ENCODE measurements at places on chromosomes 12 and 14. TPM values are rescaled to one million over a fixed set of nuclear protein-coding genes. Genes with fewer than 3 reads are reported as not detected.

DNA sequence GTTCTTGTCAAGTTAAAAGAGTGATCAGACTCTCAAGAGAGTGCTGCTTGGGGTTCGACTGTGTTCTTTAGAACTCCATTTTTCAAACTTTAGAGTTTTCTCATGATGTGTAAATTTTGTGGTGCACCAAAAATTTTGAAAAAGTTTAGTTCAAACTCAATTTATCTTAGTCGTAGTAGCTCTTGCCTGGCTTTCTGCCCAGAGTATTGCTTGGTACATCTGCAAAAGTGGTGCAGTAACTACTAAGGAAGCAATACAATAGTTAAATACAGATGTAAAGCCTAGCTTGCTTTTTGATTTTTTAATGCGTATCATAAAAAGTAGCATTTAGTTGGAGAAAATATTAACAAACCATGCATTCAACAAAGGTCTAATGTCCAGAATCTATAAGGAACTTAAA, 9.5 kb upstream of the CCDC91 start:
- DNase-seq = no peak

DNA sequence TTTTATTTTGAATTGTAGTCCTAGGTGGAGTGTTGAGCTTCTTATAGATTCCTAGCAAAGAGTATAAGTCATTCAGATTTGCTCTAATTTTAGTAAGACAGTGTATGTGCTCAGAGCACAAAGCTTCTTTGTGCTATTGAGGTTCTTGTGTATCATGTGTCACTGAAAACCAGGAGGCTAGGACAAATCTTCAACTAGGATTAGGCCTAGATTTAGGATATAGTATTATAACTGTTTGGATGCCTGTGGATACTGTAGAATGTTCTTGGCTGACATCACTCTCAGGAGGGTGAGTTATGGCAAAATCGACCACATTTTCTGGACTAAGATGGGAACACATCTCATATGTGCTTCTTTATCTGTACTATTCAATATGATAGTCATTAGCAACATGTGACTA, 86.5 kb downstream of the DHRS2 start:
- DNase-seq = no peak

GRCh38 chr14:101369194-101369915, 191.9 kb upstream of the DIO3 start:
- no peak for DNase-seq

DACT1 gene
- total RNA-seq = 0.15 TPM

GRCh38 chr14:72553161-72553560, 340.7 kb downstream of the DPF3 start:
- no peak for DNase-seq

Data from Panc1 (cell line).